ENCODE measurements at places on chromosomes 5 and 9. TPM values are rescaled to one million over a fixed set of nuclear protein-coding genes. Genes with fewer than 3 reads are reported as not detected.

FGD3 gene
- not detected for total RNA-seq

- H3K36me3 ChIP-seq: no peaks in the 10 kb centered on the region
- no peaks in the 10 kb centered on the region for H3K4me1 ChIP-seq
- no peak for DNase-seq
- no peak overlapping the region for H3K4me3 ChIP-seq
- no peaks in the 10 kb centered on the region for H3K27me3 ChIP-seq
Observed at GRCh38 chr9:35611230-35611797, 6.3 kb downstream of the TESK1 start.

DNA sequence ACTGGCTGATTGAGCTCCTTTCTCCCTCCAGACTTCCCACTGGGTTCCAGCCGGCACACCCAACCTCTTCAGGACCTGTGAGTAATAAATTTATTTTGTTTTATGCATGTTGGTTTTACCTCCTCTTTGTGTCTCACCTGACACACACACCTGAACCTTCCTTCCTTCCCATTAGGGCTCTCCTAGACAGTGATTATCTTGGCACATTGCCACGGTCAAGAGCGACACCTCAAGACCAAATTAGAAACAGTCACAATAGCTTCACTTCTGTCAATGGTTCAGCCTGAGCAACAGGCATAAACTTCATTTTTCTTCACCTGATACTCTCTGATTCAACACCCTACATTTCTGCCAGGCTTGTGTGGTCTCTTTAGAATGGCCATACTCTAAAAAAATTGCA, 296.3 kb upstream of the SMARCA2 start:
- H3K4me1 ChIP-seq: no peaks in the 10 kb centered on the region
- DNase-seq: no peak

DNA sequence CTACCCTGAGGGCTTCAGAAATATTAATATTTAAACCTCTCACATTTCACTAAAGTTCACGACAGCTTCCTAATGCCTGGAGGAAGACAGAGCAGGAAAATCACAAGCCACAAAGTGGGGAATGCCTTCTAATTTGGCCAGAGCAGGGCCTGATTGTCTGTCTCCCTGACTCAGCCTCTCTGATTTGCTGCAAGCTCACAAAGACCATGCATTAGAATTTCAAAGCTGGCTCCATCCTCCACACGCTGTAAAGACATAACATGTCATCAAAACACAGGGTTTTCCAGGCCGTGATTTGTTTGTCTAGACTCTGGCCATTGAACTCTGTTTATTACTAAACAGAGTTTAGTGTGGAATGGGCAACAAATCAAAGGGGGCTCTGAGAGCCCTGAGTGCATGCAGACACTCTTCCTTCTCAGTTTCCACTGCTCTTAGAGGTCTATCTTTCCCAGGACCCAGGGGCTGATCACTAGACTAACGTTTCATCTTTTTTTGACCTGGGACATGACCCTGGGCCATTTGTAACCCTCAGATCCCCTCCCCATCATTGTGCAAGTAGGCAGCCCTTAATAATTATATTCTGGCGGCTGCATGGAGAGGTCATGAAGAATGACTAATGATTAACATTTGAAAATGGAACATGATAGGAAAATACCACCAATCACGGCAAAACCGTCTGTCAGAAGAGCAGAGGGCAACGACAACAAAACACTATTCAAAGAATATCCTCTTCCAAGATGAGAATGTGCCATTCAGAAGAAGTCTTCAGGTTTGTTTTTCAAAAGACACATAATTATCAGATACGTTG, 140.2 kb downstream of the ENC1 start:
- H3K4me3 ChIP-seq: no peak overlapping the region
- DNase-seq: no peak
- H3K27ac ChIP-seq: no peak overlapping the region
- H3K4me1 ChIP-seq: no peaks in the 10 kb centered on the region
- H3K36me3 ChIP-seq: no peaks in the 10 kb centered on the region
- H3K27me3 ChIP-seq: no peaks in the 10 kb centered on the region

NIM1K gene
- total RNA-seq: 0.18 TPM

DNA sequence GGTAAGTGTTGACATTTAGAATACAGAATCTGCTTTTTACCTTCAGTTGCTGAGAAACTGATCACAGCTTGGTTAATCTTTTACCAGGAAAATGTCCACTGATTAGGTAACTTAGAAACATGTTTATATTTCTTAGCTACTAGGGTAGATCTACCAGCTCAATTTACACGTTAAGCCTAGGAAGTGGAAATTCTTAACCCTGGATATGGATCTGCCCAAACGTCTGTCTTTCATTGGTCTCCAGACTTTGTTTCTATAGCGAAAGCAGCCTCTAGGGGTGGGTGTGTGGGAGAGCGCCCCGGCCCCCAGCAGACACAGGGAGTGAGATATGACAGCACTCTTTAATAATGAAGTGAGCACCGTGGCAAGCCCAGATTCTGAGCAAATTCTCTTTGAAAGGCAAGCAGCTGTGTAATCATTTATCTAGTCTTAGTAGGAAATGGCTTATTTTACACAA, 141.6 kb upstream of the ZNF608 start:
- no peak overlapping the region for H3K27ac ChIP-seq
- H3K36me3 ChIP-seq: no peaks in the 10 kb centered on the region
- no peak for DNase-seq
- no peaks in the 10 kb centered on the region for H3K27me3 ChIP-seq
